ENCODE measurements at places on chromosomes 12 and 14.

DNA sequence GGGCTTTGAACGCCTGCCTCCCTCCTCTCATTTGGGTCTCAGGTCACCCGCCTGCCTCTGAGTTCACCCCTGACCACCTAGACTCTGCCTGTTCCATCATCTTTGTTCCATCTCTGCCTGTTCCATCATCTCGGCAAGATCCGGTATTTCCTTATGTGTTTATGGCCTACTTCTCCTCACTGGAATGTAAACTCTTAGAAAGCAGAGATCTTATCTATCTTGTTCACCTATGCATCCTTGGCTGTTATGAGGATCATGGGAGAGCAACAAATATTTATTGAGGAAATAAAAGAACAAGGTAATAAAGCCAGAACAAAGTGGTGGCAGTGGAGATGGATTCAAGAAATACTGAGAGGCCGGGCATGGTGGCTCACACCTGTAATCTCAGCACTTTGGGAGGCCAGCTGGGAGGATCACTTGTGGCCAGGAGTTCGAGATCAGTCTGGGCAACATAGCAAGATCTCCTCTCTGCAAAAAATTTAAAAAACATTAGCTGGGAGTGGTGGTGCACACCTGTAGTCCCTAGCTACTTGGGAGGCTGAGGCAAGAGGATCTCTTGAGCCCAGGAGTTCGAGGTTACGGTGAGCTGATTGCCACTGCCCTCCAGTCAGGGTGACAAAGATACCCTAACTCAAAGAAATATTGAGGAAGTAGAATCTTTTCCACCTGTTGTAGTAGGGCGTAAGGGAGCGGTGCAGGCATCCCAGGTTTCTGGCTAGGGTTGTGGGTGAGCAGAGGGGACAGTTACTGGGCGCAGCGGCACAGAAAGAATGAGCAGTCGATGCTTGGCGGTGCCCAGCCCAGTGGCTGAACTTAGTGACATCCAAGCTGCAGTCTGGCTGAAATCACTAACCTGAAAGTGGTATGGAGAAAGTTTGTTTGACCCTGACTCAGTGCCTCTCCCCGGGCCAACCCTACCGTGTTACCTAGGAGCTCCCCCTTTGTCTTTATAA is 1.7 kb upstream of the KLC1 start:
- peak; percentile 35 for DNase-seq

DNA sequence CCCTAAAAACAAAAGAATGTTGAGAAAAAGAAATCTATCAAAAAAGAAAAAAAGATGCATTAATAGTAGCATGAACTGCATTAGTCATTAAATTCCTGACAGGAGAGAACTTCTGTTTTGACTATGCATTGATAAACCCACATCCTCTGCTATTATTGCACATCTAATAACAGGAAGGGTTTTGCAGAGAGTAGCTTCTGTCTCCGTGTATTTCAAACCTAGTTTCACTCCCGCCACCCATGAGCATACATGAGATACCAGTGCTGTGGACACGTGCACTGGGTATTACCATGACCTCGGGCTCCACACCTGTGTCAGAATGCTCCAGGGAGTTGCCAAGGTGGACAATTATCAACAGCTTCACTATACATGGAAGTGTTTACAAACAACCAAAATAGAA is 449.1 kb upstream of the SOX5 start:
- peak; percentile 66 for DNase-seq

- DNase-seq: peak; percentile 90
Observed at GRCh38 chr12:12007001-12007712, 63.6 kb upstream of the BCL2L14 start.

DNA sequence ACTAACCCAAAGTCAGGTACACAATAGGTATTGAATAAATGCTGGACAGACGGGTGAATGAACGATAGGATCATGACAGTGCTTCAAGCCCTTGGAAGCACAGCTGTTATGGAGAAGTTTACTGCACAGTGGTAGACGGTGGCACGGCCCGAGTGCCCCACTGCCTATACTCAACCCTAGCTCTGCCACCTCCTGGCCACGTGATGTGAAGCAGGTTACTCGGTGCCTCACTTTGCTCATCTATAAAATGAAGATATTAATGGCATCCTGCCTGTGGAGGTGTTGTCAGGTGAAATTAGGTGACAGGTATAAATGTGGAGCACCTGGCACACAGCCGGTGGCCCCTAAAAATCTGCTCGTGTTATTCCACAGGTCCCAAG is 5.8 kb downstream of the ASB2 start:
- peak; percentile 51 for DNase-seq

- DNase-seq: no peak
Observed at GRCh38 chr14:54225457-54226060, 171.2 kb upstream of the CDKN3 start.

- DNase-seq: no peak
Observed at GRCh38 chr14:99100497-99101270, 171.3 kb downstream of the BCL11B start.

GRCh38 chr12:127127897-127128296 is 1139.1 kb upstream of the TMEM132C start:
- no peak for DNase-seq

- DNase-seq: no peak
Observed at GRCh38 chr12:71045781-71046180, 112.0 kb downstream of the TSPAN8 start.

DNA sequence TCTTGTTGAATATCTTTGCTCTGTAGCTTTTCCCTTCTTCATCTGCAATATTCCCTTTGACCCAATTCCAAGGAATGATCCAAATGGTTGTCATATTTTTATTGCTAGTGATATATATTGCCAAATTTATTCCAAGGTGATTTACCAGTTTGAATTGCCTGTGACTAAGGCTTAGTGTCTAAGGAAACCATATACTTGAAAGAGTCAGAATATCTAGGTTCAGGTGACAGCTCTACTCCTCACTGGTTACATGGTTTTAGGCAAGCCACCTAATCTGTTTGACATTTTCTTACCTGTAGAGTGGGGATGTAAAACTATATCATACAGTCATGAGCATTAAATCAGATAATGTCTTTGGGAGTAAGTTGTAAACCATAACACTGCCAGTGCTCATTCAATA is 473.8 kb downstream of the NPAS3 start:
- DNase-seq: no peak

GRCh38 chr14:71514941-71515919 is 417.0 kb upstream of the RGS6 start:
- no peak for DNase-seq

- DNase-seq: no peak
Observed at GRCh38 chr12:112971248-112971647, 7.1 kb upstream of the OAS2 start.

DNA sequence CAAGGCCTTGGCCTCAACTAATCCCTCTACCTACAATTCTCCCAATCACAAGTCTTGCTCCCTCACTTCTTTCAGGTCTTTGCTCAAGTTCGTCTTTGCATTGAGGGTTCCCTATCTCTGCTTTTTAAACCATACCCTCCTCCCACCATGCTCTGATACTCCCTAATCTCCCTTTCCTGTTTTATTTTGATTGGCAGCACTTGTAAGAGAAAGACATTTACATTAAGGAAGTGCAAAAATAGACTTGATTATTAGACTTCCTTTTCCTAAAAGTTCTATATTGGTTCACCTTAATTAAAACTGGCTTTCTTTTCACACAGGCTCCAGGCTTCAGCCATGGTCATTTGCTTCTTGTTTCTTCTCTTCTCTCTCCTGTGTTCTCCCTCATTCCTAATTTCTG is 18.3 kb upstream of the WIF1 start:
- no peak for DNase-seq

- DNase-seq: peak; percentile 100
Observed at GRCh38 chr14:74620497-74620921, 8.5 kb upstream of the LTBP2 start.

GRCh38 chr12:70186436-70186835 is 56.8 kb upstream of the CNOT2 start:
- DNase-seq: no peak

- DNase-seq: no peak
Observed at GRCh38 chr12:66756631-66757030, 77.8 kb upstream of the GRIP1 start.

- DNase-seq: no peak
Observed at GRCh38 chr14:20823859-20824258, 21.2 kb upstream of the RNASE1 start.

DNA sequence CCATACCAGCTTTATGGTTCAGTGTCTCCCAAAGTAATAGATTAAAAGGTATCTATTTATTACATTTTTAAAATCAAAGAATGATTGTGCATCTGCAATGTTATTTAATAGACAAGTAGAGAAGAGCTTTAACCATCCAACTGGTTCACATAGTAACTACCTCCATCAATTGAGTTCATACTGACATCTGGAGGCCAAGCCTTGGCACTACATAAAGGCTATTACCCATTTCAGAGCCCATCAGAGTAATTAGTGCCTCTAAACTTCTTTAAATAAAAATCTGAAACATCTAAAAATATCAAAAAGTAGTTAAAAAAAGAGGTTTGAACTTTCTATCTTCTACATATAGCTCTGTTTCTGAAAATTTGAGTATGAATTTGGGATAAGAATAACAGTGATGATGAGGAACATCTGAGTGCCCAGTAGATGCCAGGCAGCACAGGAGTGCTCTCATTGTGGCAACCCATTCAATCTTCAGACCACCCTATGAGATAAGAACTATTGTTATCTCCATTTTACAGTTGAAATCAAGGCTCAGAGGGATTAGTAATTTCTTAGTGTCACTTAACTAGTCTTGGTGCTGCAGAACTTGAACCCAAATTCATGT is 132.9 kb upstream of the DAAM1 start:
- DNase-seq: peak; percentile 64

DNA sequence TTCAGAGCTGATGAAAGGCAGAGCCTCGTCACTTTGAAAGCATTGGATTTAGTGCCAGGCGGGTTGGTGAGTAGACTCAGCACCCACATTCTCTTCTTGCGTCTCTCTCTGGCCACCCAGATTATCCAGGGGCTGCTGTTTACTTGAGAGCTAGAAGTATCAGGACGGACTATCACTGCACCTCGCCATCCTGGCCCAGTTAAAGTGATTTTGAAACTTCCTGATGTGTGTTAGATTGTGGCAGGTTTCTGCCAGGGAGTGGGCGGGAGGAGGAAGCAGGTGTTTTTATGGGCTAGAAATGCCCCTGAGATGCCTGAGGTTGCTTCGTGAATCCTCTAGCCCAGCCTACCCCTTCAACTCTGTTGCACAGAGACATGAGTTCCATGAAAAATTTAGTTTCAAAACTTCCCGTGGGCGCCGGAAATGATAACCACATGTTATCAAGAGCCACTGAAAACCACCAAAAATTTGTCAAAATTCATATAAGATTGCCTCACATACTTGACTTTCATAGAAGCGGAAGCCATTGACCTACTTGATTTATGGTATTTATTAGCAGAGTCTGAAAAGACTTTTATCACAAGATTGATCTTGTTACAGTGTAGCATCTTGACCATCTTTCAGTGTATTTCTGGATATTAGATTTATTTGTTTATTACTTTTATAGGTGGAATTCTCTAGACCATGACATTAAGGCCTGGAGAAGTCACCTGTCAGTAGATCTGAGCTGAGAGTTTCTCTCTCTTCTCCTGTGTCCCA is 466.0 kb downstream of the RAD51B start:
- no peak for DNase-seq

DNA sequence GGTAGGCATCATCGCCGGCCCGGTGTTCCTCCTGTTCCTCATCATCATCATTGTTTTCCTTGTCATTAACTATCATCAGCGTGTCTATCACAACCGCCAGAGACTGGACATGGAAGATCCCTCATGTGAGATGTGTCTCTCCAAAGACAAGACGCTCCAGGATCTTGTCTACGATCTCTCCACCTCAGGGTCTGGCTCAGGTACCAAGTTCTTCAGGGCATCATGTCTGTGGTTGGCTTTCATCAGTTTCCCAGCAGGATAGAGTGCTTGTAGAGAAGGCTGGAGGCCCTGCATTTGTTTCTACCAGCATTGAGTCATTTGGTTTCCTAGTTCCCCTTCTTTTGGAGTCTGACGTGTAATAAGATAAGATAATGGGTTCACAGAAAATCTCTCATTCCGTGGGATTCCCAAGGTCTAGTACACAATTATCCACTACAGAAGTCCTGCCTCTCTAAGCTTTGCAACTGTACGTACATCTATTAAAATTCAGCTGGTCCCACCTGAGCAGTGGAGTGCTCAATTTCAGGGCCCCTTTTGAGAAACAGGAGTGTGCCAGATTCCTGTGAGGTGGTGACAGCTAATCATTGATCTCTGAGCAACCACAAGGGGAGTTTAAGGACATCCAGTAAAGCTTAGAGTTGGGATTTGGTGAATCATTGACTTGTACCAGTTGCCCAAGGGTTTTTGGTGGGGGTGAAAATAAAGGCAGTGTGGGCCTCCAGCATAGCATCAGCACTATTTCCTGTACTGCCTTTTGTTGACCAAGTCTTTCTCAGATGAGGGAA is 25.1 kb downstream of the ACVR1B start:
- peak; percentile 61 for DNase-seq

- DNase-seq: peak; percentile 68
Observed at GRCh38 chr12:70609739-70610491, 27.3 kb downstream of the PTPRB start.

- DNase-seq: no peak
Observed at GRCh38 chr12:45666396-45666795, 63.1 kb upstream of the ARID2 start.

DNA sequence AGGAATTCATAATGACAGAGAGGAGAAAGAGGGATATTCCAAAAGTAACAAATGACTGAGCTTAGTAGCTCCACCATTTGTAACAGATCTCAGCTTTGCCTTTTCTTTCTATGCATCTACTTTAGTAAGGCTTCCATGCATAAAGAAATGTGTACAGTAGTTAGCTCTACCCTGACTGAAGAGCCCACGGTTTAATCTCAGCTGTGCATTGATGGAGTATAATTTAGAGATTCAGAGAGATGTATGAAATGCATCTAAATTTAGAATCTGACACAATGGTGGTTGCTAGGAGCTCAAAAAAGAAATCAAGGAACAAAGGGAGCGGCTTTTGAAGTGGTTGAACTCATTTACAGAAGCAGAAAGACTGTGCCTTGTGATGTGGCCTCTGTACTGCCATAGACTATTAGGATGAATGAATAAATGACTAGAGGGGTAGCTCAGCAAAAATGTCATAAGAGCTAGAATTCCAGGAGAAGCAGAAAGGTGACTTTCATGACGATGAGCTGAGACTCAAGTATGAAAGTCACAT is 838.6 kb downstream of the RPS29 start:
- DNase-seq: no peak

DNA sequence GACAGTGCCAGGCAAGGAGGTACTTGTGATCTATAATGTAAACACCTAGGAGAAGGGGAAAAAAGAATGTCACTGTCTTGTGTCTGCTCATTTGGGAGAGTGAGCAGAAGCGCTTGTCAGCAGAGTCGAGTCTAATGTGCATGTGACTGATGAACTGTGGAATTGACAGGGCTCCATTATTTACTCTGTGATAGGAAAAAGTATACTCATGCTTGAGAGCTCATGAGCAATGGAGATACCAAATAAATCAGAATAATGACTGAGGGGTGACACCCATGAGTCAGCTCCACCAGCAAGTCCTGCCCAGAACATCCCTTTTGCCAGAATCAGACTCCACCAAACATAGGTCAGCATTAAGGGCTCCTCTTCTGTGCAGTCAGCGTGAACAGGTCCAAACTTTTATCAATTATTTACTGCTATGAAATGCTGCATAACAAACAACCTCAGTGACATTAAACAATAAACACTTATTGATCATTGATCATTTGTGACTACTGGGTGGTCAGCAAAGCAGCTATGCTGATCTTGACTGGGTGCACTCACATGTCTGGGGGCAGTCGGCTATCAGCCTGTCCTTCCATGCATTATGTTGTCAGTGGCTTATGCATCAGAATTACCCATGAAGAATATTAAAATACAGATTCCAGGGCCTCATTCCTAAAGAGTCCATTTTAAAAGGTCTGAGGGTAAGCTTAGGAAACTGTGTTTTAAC is 29.2 kb upstream of the WSCD2 start:
- no peak for DNase-seq

All from ELR (cell line).